ENCODE measurements at places on chromosomes 12 and 14.

DNA sequence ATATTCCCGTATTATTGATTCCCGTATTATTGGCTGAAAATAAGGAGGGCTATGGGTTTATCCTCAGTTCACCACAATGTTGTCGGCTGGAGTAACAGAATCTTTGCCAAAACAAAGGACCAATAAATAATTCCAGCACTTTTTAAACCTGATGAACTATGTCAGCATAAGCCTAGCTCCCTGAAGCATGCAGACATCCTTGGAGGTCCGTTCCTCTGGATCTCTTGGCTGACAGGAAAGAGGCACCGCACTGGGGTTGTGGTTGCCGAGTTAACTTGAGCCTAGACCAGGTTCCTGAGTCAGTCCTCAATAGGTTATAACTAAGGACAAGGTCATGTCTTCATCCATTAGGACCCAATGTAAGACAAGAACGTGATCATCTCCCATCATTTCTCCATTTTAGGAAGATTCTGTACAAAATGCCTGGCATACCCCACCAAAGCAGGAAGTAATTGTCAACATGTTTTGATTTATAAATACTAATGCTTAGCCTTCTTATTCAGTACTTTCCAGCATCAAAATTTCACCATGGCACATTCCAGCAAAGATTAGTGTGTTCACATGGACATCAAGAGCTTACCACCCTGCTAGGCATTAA lies 36.6 kb downstream of the NID2 start:
- no peak for DNase-seq

GRCh38 chr12:107349008-107349747 lies 255.8 kb upstream of the CRY1 start:
- DNase-seq: no peak

GRCh38 chr14:101364503-101365328 lies 196.6 kb upstream of the DIO3 start:
- DNase-seq: no peak

GRCh38 chr12:52581481-52581880 lies 7.8 kb upstream of the KRT74 start:
- no peak for DNase-seq

DNA sequence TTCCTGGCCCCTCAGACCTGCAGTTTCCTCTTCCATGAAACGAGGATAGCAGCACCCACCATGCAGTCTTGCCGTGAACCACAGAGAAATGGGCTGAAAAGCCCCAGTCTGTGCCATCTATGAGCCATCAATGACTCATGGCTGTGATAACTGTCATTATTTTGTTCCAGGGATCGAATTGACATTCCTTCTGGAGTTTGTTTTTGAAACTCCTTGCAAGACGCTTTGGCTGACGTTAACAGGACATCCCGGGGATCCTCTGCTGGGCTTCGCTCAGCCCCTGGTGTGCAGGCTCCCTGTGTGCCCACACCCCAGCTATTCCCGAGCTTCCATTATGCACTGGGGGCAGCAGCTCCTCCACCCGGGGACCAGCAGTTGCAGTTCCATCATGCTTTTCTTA lies 33.8 kb downstream of the MMAB start:
- no peak for DNase-seq

DNA sequence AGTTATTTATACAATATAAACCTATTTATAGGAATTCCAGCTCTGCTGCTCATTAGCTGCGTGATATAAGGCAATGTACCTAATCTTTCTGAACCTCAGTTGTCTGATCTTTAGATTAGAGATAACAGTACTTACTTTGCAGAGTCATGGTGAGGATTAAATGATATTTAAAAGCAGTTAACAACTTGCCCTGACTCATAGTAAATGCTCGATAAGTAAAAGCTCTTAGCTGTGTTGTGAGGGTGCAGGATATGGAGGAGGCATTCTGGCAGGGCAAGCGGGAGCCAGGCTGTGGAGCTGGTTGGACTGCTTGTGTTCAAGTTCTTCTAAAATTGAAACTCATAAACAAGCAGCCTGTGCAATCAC lies 140.0 kb upstream of the PRICKLE1 start:
- no peak for DNase-seq

DNA sequence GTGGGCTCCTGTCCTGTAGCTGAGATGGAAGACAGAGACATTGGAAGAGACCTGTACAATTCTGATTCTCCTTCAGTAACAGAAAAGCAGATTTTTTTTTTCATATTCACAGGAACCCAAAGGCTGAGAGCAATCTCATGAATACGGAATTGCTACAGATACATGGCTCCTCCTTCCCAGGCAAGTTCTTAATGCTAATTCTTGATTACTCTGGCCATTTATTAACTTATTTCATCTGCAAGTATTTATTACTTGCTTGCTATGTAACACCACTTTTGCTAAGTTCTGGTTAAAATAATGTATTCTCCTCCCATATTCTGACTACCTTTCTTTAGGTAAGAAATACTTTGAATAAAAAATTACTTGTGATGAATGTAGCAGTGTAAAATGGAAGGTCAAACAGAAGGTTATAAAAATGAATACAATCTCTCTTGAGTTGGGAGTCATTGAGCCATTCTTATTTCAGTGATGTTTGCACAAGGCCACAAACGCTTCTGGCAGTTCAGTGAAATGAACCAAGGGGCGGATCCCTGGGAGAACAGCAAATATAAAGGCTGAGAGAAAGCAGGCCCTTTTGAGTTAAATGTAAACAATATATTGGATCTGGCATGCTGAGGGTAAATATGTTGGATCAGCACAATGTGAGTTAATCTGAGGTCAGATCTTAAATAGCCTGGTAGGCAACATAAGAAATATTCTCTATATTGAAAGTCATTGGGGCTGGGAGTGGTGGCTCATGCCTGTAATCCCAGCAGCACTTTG lies 37.6 kb downstream of the MUCL1 start:
- DNase-seq: no peak

DNA sequence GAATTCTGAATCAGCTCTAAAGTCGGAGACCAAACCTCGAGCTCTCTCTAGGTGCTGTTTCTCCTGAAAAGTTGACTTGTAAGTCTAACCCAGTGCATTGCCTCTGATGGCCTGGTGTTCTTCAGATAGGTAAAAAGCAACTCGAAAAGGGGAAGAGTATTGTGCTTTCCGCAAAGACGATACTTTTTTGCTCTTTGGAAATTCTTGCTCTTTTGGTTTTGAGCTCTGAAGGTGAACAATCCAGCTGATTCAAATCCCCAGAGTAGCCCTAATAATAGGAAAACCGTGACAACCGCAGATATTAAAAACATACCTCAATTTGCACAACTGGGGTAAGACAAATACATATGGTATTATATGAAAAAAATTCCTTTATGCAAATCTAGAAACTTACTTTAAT lies 447.4 kb downstream of the RAD51B start:
- no peak for DNase-seq

DNA sequence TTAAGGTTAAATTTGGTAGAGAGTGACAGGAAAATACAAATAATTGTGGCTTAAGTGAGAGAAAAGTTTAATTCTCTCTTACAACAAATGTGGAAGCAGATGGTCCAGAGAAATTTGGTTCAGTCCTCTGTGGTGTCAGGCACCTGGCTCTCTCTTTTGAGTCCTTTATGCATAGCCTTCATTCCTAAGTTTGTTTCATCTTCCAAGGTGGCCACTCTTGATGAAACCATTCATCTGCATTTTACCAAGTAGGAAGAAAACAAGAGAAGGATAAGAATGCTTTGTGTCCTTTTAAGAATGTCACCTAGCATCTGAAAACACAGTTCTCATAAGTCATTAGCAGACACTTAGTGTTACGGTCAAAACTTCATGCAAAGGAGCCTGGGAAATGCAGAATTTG lies 442.5 kb downstream of the CCER1 start:
- DNase-seq: no peak

GRCh38 chr12:56260921-56261320 lies 2.7 kb upstream of the ANKRD52 start:
- no peak for DNase-seq

DNA sequence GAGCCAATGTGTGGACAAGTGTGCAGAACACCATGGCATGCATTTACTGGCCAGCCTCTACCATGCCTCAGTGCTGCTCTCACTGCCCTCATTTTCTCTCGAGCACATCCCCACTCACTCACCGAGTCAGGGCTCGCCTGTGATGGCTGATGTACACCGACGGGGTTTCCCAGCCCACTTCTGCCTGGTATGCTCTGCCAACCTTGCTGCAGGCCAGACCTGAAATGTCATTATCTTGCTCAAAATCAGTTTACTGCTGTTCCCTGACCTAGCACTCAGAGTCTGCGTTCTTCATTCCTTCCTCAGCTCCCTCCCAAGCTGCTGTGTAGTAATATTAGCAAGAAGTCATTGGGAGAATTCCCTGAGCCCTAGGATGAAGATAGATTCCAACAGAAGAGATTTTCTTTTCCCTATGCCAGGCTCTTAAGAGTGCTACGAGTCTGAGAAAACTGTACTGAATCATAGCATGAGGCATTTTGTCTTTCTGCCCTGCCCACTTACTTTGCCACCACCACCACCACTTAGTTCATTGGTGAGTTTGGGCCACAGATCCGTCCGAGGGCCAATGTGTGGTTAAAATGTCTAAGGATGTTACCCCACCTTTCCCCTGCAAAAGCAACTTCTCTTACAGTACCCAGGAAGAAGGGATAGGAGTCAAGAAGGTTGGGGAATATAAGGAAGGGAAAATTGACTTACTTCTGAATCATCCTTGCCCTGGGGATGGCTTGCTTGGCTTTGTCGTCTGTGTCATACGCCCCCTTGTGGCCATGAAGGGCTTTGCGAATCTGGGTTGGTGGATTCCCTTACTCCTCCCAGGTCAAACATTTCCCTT lies 51.0 kb downstream of the BMAL2 start:
- peak; percentile 67 for DNase-seq

DNA sequence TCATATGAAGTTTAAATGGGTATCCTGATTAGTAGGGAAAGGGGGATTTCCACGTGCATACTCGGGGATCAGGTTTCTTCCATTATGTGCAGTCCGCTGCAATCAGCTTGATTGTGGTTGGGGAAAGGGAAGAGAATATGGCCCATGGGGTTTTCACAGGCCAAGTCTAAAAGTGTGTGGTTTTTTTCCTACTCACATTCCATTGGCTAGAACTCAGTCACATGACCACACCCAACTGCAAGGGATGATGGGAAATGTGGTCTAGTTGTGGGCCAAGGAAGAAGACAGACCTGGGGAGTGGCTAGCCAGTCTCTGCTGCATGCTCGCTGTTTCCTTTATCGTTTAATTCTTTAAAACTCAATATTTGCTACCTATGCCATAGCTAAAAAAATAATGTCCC lies 105.1 kb downstream of the PRIMA1 start:
- peak; percentile 12 for DNase-seq

- DNase-seq: no peak
Observed at GRCh38 chr14:99674776-99675381, 9.2 kb upstream of the CYP46A1 start.

DNA sequence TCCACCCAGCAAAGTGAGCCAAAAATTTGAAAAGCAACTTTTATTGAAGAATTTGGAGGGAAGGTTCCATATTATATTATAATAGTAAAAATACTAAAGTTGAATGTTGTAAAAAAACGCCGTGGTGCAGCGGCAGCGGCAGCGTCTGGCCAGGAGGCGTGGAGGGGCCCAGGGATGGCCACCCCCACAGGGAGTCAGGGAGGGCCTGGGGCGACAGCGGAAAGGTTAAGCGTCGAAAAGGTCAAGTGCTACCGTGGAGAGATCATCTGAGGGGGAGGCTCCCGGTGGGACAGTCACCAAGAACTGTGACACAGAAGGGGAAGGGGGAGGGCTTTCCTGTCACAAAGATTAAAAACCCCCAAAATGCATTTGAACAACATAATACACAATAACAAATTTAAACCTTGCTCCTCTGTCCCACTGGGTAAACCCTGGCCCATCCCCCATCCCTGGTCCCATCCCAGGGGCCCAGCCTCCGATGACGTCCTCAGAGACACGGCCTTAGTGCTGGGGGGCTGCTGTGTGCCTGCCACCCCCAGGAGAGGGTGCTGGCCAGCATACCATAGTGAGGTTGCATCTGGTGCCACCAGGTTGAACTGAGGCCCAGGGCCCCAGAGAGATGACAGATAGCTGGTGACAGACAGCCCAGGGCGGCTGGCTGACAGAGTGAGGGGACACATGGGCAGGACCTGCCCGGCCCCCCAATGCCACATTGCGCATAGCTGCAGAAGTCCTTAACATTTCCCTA lies 16.6 kb downstream of the SIVA1 start:
- DNase-seq: no peak

GRCh38 chr12:75208856-75209811 lies 505 bp downstream of the KCNC2 start:
- DNase-seq: peak; percentile 18

DNA sequence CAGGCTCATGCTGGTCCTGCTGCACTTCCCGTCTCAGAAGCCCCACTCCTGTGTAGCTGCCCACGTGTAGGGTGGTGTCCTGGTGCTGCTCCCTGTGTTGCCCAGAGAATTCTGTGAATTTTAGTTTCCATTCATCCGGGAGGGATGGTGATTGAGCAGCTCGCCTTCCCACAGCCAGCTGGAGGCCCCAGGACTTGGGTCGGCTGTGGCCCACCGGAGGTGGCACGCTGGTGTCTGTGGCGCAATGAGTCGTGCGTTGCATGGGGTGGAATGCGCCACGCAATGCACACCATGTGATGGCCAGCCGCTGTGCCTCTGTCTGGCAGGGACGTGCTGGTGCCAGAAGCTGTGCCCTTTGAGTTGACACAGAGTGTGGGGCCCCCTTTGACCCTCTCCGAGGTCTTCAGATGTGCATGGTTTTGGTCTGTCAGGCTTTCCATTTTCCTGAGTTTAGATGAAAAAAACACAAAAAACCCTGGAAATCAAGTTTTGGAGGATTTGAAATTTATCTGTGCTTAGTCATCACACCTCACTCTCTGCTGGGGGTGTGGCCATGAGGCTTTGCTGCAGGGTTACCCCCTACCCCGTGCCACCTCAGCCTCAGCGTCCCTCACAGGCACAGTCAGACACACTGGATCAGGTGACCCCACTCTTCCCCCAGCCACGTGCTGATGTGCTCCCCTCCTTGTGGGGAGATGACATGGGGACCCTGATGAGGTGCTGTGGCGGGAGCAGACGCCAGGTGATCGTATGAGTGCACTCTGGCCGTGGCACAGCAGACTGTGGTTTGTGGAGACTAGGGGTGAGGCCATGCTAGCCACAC lies 64.6 kb downstream of the EP400 start:
- DNase-seq: no peak

GRCh38 chr12:123602651-123603195 lies 824 bp downstream of the DDX55 start:
- DNase-seq: peak; percentile 59

DNA sequence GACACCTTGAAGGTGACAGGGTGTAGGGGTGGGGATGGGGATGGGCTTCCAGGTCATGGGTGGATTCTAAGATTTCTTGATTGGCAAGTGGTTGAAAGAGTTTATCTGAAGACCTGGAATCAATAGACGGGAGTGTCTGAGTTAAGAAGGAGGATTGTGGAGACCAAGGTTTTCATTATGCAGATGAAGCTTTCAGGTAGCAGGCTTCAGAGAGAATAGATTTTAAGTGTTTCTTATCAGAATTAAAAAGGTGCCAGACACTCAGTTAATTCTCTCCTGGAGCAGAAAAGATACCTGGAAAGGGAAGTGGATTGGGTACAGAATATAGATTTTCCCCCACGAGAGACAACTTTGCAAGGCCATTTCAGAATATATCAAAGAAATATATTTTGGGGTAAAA lies 211.7 kb upstream of the PRICKLE1 start:
- DNase-seq: no peak

- DNase-seq: no peak
Observed at GRCh38 chr12:110141389-110141788, 17.2 kb downstream of the IFT81 start.

Data from erythroblast (primary cell).